ENCODE measurements at places on chromosomes 7 and 10. TPM values are rescaled to one million over a fixed set of nuclear protein-coding genes. Genes with fewer than 3 reads are reported as not detected.

LSM8 gene
- 47.2 TPM for polyA plus RNA-seq

IFIT1B gene
- polyA plus RNA-seq, result not detected

PBLD gene
- 2.1 TPM for polyA plus RNA-seq

GRID2IP gene
- not detected for polyA plus RNA-seq

ST7 gene
- polyA plus RNA-seq, result 23.2 TPM

PALD1 gene
- polyA plus RNA-seq, result 0.10 TPM

NKX2-3 gene
- not detected for polyA plus RNA-seq

ANAPC16 gene
- polyA plus RNA-seq, result 49.8 TPM

SMO gene
- polyA plus RNA-seq, result 7.6 TPM

A1CF gene
- polyA plus RNA-seq, result not detected
